Retinal pigment epithelial cell (primary cell): ENCODE measurements at places on chromosomes 16 and 17.

GRCh38 chr16:15636392-15636873 lies 6.5 kb downstream of the MARF1 start:
- no peak for DNase-seq

DNA sequence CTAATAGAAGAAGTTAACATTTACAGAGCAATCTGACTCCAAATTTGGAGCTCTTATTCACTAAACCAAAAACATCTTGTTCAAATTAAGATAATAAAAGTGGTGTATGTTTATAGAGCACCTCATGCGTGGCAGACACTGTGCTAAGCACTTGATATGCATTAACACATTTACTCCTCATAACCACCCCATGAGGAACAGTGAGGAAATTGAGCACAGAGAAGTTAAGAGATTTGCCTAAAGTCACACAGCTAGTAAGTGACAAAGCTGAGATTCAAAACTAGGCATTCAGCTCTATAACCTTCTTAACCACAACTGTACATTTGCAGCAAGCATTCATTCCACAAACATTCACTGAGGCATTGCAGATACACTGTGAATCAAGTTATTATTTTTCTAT lies 94.0 kb downstream of the VAT1L start:
- no peak for DNase-seq

GRCh38 chr17:37820995-37821713 lies 76.3 kb upstream of the HNF1B start:
- no peak for DNase-seq

GRCh38 chr17:35846055-35846809 lies 22.5 kb downstream of the HEATR9 start:
- DNase-seq, result no peak

DNA sequence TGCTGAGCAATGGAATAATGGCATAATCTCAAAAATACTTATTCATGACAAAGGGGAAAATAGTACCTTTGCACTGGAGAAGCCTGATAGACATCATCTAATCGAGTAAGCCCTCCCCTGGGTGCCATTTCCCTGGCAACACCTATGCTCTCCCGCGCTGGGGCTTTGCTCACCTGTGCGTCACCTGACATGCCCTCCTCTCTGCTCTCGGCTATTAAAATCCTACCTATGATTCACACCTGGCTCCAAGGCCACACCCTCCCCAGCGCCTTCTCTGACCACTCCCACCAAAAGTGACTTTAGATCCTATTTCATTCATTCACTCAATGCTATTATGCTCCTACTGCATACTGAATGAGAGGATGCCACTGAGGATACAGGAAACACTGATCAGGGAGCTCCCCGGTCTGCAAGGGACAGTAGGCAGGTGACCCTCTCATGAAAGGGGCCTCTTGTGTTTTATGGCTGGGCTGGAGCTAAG lies 83.9 kb downstream of the NT5M start:
- DNase-seq, result no peak

DNA sequence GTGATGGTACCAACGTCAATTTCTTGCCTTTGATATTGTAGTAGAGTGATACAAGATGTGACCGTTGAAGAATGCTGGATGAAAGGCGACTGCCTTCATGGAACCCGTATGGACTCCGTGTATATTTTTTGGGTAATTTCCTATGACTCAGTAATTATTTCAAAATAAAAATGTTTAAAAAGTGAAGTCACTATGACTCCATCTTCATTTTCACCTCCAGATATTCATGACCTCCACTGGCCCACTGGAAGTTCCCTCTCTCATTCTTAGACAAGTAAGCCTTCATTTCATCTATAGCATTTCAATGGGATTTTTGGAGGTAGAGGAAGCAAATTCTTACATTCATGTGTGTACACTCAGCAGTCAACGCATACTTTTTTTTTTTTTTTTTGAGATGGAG lies 111.8 kb upstream of the NUDT7 start:
- DNase-seq, result no peak

DNA sequence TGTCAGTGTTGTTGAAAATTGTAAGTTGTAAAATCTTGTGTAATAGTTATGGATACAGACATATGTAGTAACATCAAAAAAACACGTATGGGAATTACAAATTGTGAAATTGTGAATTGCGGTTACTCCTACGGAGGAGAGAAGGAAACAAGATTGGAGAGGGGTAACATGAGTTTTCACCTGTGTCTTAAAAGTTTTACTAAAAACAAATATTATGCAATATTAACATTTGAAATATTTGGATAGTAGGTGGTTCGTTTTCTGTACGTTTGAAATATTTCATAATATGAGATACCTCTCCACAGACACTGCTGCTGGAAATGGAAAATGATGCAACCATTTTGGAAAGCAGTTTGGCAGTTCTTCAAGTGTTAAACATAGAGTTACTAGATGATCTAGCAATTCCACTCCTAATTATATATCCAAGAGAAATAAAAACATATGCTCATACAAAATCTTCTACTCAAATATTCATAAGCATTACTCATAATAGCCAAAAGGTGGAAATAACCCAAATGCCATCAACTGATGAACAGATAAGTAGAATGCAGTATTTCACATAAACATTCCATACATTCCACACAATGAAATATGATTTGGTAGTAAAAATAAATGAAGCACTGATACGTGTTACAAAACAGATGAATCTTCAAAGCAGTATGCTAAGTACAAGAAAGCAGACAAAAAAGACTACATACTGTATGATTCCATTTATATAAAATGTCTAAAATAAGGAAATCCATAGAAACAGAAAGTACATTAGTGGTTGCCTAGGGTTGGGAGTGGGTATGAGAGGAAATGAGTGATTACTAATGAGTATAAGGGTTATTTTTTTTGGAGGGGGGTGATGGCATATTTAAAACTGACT lies 40.7 kb upstream of the ABCA10 start:
- peak; percentile 30 for DNase-seq

DNA sequence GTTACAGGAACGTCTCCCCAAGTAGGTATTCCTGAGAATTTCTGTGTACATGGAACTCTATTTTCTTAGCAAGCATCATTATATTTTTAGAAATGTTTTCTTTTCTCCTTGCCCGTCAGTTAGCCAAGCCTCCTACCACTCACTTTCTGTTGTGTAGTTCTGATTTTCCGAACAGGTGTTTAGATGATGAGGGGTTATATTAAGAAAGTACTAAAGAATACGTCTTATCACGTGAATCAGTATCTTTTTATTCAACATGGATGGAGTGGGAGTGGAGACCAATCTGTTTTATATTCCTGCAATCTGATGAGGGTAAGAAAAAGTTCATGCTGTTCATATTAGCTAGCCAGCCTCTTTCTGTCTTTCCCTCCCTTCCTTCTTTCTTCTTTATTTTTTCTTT lies 29.4 kb downstream of the MSI2 start:
- no peak for DNase-seq

- DNase-seq, result no peak
Measured at GRCh38 chr17:42050393-42051012, at the start of gene C17orf113. TSS of gene C17orf113 (minus strand) at chr17:42050601. CDS start at chr17:42043376, 7,225 bp downstream.

- DNase-seq, result peak; percentile 18
Measured at GRCh38 chr17:54948380-54948779, 20.1 kb downstream of the COX11 start.

DNA sequence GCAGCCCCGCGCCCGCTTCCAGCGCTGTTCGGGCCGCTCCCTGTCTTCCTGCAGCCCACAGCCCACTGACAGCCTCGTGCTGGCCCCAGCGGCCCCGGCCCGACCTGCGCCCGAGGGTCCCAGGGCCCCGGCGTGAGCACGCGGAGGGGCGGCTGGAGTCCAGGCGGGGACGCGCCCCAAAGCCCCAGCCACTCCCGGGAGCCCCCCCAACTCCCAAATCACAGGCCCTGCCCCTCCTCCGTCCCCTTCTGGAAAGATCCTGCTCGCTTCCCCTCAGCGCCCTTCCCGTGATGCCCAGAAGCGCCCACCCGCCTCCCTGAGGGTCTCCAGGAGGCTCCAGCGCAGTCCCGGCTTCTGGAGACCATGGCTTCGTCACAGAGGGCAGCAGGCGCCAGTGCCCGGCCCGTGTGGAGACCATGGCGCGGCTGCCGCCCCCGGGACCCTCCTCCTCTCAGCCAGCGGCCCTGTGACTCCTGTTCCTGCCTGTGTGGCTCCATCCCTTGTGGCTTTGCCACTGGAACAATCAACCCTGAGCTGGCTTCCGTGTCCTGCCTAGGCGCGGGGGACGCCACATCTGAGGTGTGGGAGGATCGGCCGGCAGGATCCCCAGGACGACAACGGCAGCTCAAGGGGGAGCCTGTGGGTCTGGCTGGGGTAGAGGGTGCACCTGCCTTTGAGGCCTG lies 3.9 kb downstream of the UTS2R start:
- DNase-seq, result no peak
